CD4-positive, alpha-beta T cell treated with Interleukin-6 for 4 hours (primary cell): ENCODE measurements at places on chromosomes 2 and 18.

GRCh38 chr2:70961648-70961994 is 16.8 kb upstream of the ANKRD53 start:
- no peak for DNase-seq

DNA sequence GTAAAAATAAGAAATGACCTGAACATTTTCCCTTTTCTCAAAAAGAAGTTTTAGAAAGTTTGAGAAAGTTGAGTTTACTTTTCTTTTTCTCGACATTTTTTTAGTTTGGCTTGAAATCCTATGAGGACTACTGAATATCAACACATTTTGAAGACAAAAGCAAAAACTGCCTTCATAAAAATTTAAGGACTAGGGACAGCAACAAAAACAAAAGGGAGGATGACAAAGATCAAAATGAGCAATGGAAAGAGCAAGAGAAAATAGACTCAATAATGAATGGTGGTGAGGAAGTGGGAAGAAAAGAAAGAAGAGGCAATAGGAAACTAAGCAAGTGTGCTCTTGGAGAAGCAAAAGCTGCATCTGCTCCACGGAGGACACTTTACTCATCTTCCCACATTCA is 82.5 kb downstream of the ABCA12 start:
- no peak for DNase-seq

- no peak for DNase-seq
These were observed 16.5 kb downstream of the PARD3B start for GRCh38 chr2:204561771-204562170.

DNA sequence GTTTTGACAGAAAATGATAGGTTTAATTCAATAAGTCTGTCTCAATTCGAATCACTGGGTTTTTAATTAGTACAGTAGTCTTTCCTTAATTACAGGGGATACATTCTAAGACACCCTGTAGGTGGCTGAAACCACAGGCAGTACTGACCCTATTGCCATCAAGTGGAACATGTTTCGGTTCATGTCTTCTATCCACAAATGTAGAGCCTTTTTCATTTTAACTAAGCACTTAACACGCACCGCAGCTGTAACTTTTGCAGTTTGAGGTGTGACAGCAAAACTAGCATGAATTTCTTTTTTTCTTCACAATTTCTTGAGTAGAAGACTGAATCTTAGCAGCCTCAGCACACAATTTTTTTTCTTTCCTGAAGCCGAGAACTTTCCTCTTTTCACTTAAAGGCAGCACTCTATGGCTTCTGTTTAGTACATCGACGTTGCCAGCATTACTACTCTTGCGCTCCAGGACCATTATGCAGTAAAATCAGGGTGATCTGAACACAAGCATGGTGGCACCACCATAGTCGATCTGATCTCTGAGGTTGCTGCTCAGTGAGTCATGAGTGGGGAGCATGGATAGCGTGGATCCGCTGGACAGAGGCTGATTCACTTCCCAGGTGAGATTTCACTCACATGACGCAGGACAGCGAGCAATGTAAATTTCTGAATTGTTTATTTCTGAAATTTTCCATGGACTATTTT is 805.1 kb downstream of the RNF144A start:
- DNase-seq: no peak

- no peak for DNase-seq
These were observed 10.0 kb upstream of the APCDD1 start for GRCh38 chr18:10444314-10445006.

- DNase-seq: no peak
These were observed 20.0 kb downstream of the SP140L start for GRCh38 chr2:230346921-230347533.

- no peak for DNase-seq
These were observed 118.9 kb upstream of the CCDC150 start for GRCh38 chr2:196520605-196521004.
